ENCODE measurements at places on chromosomes 7 and 10. TPM values are rescaled to one million over a fixed set of nuclear protein-coding genes. Genes with fewer than 3 reads are reported as not detected.

DNA sequence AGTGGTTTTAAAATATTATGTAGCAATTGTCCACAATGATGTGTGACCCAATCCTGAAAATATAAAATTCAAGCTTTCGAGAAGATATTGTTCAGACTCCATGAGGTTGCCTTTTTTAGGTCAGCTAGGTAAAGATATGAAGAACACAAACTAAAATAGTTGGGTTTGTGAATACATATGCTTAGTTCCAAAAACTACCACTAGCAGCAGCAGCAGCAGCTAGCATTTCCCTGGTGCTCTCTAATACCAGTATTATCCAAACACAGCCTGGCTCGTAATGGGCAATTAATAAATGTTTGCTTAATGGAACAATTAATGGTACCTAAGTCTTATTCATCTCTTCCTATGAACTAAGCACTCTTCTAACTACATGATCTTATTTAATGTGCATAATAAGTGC lies 362.5 kb downstream of the MALRD1 start:
- no peak for DNase-seq

- no peak for DNase-seq
These were observed 245.8 kb downstream of the CDK14 start for GRCh38 chr7:90841759-90842429.

GRCh38 chr7:47482013-47482875 lies 99.7 kb downstream of the TNS3 start:
- peak; percentile 84 for DNase-seq

GRCh38 chr7:122972056-122972455 lies 23.4 kb downstream of the TAS2R16 start:
- DNase-seq, result no peak

VAX1 gene
- not detected for total RNA-seq

GSDME gene
- total RNA-seq, result 42.8 TPM

All from epithelial cell of proximal tubule (primary cell).